ENCODE measurements at places on chromosomes 11 and 22. TPM values are rescaled to one million over a fixed set of nuclear protein-coding genes. Genes with fewer than 3 reads are reported as not detected.
A peak's percentile ranks its signal among the peaks of the same experiment; 100 is the strongest.

The ART1 gene
- not detected for total RNA-seq

The VSIG2 gene
- 0.58 TPM for total RNA-seq

The DDX6 gene
- total RNA-seq, result 115 TPM

The IL18 gene
- 6.6 TPM for total RNA-seq

The FIBIN gene
- 143 TPM for total RNA-seq

The MN1 gene
- 28.2 TPM for total RNA-seq

The ADAMTS8 gene
- total RNA-seq, result 10.0 TPM

The MFRP gene
- not detected for total RNA-seq

The CDC42BPG gene
- total RNA-seq, result 0.31 TPM

The KDM4D gene
- 0.89 TPM for total RNA-seq

The MLC1 gene
- total RNA-seq, result not detected

- ATAC-seq, result no peak
Measured at GRCh38 chr22:46017166-46017565, 40.2 kb upstream of the WNT7B start.

GRCh38 chr11:123939317-123939716 lies at the start of gene OR4D5:
Gene OR4D5, plus strand, starts transcription at chr11:123939617. Its CDS starts 0 bp downstream, at chr11:123939617.
- no peak for ATAC-seq

GRCh38 chr11:44964526-44965209 lies 14.0 kb upstream of the TP53I11 start:
- ATAC-seq, result no peak

DNA sequence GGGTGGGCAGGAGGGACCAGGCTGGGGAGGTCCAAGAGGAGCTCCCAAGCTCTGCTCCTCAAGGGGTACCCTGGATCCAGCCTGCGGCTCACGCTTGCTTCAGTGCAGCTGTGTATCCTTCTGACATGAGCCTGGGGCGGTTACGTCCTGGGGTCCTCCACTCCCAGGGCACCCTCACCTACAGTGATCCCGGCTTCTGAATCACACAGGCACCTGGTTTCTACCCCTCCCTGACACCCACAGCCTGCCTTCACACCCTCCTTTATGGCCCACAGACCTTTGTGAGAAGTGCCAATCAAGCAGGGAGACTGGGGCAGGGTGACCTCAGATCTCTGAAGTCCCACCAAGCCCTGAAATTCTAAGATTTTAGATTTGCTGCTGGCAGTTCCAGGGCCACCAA lies 1.5 kb downstream of the MPST start:
- ATAC-seq, result no peak

- ATAC-seq, result no peak
Measured at GRCh38 chr11:1478011-1478410, 8.6 kb downstream of the MOB2 start.

DNA sequence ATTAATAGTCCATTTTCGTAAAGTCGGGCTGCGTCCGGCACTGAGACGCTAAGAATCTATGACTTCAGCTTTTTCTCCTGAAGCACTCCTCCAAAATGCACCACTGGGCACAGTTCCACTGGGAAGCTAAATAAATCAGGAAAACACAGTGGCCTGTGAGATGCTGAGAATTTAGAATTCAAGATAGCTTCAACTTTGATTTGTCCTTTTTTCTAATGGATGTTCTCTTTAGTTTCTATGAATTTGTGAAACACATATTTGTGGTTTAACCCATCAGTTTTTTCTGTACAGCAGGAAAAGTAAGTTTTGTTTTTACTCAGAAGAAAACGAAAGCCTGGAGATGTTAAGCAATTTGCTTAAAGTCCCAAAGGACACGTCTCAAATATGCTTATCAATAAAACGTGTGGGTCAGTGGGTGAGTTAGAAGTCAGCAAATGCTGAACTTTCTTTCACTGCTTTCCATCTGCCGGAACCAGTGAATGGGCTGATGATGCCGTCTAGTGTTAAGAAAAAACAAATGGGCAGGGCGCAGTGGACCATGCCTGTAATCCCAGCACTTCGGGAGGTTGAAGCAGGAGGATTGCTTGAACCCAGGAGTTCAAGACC lies 40.7 kb upstream of the CLMP start:
- peak; percentile 23 for ATAC-seq

DNA sequence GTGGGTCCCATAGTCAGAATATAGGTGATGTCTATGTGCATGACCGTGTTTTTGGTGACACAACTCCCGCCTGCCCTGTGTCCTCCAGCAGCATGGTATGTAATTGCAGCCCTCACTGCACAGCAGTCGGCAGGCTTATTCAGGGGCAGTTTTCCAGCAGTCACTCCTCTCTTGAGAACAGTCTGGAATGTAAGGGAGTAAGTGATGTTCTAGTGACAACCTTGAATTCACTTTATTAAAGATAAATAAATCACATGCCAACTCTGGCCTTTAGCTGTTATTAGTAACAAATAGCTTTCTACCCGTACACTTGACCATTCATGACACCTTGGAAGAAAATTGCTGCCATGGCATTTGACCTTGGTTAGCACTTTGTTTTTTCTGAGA lies 27.9 kb downstream of the ZNRF3 start:
- peak; percentile 42 for ATAC-seq

DNA sequence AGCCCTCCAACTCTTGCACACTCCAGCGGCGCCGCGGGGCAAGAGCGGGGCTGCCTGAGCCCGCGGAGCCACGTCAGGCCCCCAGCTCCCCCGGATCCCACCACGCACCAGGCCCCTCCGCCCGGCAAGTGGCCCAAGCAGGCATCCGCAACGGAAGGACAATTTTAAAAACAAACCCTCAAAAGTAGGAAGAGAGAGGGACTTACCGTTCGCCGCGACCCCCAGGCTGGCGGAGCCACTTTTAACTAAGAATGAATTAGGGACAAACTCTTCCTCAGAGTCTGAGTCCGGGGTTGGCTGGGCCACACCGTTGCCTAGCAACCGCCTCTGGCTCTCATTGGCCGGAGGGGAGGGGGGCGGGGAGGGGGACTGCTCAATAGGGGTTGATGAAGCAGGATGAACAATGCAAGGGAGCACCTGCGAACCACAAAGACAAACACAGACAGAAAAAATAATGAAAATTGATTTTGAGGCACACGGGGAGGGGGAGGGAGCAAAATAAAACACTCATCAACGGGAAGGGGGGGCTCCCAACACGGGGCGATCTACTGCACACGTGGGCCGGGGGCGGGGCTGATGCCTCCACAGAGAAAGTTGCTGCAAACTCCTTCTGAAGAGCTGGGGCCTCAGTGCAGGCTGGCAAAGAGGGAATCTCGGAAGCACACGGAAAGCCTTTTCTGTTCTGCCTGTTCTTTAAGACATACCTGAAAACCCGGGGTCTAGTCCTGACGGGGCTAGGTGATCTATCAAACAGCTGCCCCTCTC lies 387.5 kb upstream of the NARS2 start:
- no peak for ATAC-seq

DNA sequence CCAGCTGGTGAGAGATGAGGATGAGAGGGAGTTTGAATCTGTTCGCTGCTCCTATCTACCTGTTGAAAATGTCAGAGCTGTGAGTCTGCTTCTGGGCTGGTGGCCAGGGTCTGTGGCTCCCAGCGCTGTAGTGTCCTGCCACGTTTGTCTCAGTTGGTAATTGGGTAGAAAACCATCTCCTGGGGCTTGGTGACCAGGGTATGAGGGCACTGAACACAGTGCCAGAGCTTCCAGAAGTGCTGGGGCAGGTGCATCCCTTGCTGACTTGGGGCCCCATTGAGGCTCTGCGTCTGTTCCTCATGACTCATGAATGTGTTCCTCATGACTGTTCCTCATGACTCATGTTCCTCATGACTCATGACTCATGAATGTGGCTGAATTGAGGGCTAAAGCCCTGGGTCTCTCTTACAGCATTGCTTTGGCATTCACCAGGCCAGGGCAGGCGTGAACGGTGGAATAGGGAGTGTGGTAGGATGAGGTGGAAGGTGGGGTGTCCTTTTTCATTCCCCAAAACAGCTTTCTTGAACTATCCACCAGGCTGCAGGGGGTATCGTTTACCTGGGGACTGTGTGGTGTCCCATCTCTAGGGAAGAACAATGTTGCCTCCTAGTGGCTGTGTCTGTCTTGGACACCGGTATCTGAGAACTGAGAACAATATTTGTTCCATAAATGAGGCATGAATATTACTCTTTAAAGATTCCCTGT lies 139.5 kb downstream of the COMMD9 start:
- peak; percentile 92 for ATAC-seq

DNA sequence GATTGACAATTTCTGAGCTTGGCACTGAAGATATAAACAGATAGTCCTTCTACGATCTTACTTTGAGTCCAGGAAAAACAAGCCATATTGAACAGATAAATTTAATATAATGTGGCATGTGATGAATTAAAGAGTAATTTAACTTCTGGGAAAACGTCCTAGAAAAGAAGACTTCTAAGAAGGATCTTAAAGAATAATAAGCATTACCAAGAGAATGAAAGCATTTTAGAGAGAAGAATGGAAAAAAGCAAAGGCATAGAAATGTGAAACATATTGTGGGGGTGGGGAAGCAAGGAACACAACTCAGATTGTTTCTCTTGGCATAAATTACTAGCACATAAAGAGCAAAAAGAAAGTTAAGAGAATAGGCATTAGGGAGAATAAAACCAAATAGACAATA lies 5.4 kb downstream of the DDIAS start:
- ATAC-seq, result no peak

- ATAC-seq, result peak; percentile 66
Measured at GRCh38 chr22:36445158-36445668, 36.2 kb downstream of the TXN2 start.

DNA sequence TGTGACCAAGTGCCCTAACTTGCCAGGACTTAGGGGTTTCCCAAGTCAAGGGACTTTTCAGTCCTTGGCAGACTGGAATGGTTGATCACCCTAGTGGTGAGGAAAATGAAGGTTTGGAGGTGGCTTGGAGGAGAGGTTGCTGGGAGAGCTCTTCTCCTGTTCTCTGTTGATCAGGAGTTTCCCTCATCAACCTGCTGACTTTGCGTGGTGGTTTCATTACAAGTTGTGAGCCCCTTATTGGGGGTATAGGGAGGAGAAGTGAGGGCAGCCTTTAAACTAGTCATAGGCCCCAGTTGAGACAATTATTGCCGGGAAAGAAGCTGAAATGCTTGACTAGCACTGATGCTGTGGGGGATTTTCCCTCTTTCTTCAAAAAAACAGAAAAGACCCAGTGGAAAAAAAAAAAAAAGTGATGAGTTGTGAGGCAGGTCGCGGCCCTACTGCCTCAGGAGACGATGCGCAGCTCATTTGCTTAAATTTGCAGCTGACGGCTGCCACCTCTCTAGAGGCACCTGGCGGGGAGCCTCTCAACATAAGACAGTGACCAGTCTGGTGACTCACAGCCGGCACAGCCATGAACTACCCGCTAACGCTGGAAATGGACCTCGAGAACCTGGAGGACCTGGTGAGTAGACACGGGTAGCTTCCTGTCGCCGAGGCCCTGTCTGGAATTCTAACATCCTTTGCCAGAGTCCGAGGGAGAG lies at the start of gene CXCR5:
Gene CXCR5 (plus strand): TSS at position 525 of the 704 bp plus-strand sequence. CDS start 50 bp downstream, at position 575.
- no peak for ATAC-seq

- ATAC-seq, result no peak
Measured at GRCh38 chr11:67492801-67493547, 10.1 kb downstream of the AIP start.

DNA sequence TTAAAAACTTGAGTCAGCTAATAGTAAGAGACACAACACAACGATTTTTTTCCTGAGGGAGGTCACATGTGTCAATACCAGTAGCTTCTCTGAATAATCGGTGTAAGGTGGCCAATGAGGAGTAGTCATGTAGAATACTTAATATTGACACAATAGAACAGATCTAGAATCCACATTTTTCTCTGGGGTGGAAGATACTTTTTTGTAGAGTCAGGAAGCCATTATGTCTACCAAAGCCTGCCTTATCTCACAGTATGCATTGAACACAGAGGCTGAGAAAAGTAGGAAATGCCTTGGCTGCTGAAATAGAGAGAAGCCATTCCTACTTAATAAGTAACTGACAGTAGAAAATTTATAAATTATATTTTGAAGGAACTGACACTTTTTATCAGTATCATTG lies 725.0 kb downstream of the METTL15 start:
- no peak for ATAC-seq

DNA sequence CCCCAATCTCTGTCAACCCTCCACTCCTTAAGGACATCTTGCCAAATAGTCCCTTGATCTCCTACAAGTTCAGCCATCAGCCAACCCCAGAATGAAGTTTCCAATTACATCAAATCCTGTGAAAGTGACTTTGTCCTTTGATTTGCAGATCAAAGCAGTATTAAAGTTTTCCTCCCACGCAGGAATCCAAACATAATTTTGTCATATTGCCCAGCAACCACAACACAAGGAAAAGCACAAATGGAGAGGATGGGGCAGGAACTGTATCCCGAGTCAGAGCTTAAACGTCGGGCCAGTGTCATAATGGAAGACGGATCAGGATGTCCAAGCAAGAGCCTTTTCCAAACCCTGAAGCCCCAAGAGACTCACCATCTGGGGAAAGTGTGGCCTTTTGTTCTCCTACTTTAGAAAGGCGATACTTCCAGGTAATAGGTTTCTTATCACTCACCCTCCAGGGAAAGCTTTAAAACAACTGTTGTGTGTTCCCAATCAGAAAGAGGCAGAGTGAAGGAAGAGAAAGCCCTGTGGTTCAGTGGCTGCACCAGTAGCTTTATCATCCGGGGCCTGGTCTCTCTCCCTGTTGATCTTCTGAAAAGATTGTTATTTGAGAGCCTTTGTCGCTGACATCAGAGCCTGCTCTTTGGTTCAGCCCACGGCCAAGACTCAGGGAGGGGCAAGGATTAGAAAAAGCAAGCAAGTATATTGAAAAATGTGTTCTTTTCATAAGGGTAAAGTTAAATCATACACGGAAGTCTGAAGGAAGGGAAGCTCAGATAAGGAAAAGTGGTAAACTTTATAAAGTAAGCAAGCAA lies 41.7 kb downstream of the EXPH5 start:
- no peak for ATAC-seq

DNA sequence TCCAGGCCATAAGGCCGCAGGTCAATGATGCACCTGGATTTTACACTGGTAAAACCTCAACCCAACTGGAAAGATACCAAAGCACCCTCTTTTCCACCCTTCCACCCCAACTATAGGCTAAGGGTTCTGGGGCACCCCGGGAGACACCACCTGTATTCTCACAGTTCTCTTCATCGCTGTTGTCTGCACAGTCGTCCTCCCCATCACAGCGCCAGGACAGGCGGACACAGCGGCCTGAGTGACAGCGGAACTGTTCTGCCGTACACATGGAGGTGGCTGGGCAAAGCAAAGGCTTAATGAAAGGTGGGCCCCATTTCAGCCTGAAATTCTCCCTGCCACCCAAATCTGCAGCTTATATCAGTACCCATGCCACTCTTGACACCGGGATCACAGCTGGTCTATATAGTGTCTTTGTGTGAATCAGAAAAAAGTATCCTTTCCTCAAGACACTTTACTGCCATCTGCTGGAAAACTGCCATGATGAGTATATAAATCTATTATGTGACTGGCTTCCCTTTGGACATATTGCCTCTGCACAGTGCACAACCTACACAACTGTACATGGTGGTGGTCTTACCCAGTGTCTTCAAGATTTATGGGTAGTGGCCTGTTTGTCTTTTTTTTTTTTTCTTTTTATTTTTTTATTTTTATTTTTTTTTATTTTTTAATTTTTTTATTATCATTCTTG lies 21.5 kb downstream of the LRP4 start:
- ATAC-seq, result no peak

- no peak for ATAC-seq
Measured at GRCh38 chr11:33832676-33833075, 58.4 kb upstream of the FBXO3 start.

GRCh38 chr11:44592125-44592940 lies 26.9 kb downstream of the CD82 start:
- peak; percentile 85 for ATAC-seq
